Esophagus squamous epithelium (tissue), 5 donors: ENCODE measurements at places on chromosomes 3 and 15.
A peak's percentile ranks its signal among the peaks of the same experiment; 100 is the strongest.

GRCh38 chr15:82539691-82540054, 584 bp downstream of the RPS17 start:
- no peak for DNase-seq

DNA sequence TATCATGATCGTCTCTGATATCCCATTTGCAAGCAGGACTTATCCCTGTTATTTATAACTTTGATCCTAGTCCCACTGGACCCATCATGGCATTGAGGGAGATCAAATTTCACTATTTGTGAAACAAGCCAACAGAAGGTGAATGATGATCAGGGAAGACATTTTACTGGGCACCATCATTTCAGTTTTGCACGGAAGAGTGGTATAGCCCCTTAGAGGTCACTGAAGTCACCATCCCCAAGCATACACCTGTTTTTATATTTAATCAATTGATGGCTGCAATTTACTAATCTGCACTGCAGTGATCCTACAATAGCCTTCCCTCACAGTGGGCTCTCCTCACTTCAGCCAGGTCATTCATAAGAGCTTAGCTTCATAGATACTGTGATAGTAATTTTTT, 132.4 kb downstream of the FHIT start:
- no peak for DNase-seq

DNA sequence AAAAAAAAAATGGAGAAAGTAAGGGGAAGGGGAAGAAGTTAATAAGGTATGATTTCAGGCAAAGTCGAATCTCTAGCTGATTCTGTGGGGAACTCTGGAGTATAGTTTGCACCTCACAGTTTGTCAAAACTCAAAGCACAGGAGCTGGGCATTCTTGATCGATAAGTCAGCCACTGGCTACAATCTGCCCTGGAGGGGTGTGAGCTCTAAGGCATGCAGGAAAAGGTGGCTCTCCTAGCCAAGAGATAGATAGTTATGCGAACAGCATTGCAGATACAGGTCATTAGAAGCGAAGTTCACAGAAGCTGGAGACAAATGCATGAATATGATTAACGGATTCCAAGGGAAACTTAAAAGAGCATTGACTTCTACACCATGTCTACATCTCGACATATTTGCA, 952.6 kb downstream of the AGBL1 start:
- DNase-seq: no peak

- no peak for DNase-seq
These were observed 70.9 kb downstream of the CHAC1 start for GRCh38 chr15:41024131-41024530.

DNA sequence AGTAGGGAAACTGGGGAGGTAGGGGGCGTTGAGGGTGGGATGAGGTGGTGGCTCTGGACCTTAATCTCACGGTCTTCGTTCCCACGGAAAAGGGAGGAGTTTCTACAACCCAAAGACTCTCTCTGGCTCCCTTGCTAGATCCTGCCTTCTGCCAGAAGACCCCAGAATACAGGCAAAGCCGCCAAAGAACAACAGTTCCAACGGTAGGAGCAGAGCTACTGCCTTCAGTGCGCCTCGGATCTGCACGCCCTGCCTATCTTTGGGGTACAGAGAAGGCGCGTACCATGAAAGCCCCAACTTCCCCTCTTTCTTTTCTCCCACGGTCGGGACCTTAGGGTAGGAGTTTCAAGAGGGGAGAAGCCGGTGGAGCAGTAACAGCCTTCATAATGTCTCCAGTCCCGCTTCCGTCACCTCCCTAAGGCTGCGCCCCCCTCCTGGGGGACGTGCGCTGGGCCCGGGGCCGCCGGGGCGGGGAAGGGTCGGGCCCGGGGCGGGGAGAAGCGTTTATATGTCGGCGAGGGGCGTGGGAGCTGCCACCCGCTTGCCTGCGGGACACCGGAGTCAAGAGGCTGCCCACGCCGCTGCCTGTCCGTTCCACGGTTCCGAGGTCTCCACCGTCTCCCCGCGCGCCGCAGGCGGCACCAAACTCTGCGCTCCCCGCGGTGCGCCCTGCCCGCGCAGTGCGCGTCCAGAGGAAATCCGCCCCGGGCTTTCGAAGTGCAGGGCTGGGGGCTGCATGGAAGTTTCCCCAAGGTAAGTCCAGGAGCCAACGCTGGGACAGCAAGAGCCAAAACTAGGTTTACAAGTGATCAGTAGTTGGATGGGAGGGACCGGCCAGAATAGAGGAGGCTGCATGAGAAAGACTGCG, at the start of gene COL6A6:
Gene COL6A6, plus strand, starts transcription at position 533 of the 868 bp plus-strand sequence. CDS start 43,188 bp downstream, outside the sequence.
- no peak for DNase-seq

- no peak for DNase-seq
These were observed 101.1 kb downstream of the PDZRN3 start for GRCh38 chr3:73523661-73524060.

GRCh38 chr3:89252860-89253259, 145.4 kb downstream of the EPHA3 start:
- no peak for DNase-seq

GRCh38 chr3:38828681-38829080, 12.7 kb upstream of the SCN10A start:
- DNase-seq: no peak

- peak; percentile 9 for DNase-seq
These were observed 40.9 kb upstream of the SMAD3 start for GRCh38 chr15:67024314-67024997.

GRCh38 chr3:161500068-161500796, 3.6 kb downstream of the OTOL1 start:
- no peak for DNase-seq

DNA sequence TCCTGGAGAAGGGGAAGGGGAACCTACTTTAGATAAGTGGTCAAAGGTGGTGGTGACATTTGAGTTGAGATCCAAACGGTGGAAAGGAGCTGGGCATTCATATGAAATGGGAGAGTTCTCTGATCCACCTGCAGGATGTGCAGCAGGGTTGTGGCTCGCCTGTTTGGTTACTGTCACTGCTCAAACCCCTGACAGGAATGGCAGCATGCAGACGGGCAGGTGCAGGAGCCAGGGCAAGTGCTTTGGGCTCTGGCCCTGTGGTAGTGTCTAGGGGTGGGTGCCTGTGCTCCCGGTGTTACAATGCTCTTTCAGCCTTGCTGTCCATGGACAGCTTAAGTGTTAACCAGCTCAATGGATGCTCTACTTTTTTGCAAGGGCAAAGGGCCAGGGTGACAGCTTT, 18.5 kb downstream of the PAQR9 start:
- DNase-seq: no peak

DNA sequence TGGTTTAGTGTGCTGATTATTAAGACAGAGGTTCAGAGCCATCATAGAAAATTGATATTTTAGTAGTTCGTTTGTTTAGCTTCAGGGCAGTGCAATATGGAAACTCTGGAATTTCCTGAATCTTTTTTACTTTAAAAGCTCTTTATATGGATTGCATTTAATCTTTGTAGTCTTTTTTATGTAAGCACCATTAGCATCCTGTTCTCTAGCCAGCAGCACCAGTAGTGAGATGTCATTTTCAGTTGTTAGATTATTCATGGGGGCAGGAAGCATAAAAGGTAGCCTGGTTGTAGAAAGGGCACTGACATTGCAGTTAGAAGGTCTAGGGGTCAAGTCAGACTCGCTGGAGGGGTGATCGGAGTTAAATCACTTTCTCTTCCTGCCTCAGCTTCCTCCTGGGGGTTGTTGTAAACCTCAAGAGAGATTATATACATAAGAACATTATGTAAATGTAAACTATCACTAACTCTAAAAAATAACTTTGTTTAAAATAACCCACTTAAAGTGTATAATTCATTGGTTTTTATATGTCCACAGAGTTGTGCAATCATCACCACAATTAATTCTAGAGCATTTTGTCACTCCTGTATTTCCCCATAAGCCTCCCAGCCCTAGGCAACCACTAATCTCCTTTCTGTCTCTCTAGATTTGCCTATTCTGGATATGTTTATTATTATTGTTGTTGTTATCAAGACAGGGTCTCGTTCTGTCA, 31.4 kb upstream of the ITPKA start:
- no peak for DNase-seq

DNA sequence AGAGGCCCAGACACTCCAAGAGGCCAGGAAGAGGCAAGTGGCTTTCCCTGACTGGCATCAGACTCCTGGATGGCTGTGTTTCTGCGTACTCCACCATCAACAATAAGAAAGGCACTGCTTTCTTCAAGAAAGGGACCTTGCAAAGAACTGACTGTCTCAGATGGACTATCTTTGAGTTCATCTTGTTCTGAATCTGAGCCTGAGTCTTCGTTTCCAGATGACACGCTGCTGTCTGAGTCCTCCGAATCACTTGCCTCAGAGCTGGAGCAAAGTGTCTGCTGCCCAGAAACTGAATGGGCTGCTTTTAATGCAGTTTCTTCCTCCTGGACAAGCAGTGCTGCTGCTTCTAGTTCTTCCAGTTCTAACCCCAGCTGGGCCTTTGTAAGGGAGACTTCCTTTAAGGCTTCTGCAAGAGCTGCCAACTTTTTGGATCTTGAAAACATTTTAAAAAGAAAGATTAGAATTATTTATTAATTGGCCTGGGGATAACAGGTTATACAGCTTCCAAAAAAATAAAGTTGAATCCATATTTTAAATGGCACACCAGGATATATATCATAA, 97.8 kb downstream of the SHQ1 start:
- DNase-seq: no peak

DNA sequence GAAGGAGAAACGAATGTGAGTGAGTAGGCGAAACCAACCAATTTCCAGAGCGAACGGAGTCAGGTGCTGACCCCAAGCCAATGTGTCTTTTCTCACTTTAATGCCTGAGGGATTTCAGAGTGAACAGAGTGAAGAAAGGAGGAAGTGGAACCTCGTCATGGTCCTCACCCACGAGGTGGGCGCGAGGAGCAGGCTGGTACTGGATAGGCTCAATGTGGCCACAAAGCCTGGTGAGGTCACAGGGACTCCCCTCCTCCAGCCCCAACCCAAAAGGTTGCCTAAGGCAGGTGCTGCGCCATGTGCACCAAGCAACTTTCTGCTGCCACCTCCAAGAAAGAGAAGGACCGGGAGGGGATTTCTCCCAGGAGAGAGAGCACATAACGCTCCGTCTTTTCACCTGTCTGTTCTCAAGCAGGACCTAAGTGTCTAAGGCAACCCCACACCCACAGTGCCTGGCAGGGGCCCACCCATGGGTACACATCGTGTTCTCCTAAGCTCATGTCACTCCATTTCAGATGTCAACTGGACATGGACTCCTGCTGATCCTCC, 3.8 kb downstream of the NRROS start:
- DNase-seq: no peak

DNA sequence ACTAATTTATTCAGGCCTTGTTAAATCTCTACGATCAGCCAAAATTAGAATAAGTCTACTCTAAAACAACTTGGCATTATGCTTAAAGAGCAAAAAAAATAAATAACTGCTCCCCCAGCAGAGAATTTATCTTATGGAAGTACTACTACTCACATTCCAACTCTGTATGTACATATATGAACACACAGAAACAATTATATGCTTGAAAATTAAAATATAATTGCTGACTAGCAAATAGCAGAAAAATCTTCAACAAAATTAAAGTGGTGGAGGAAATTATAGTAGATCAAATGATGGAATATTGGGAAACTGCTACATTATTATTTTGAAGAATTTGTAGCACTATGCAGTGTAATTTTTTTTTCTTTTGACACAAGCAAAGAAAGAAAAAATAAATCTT, 580.9 kb downstream of the MECOM start:
- no peak for DNase-seq

- no peak for DNase-seq
These were observed 322.1 kb downstream of the WDR72 start for GRCh38 chr15:53437366-53437765.

- DNase-seq: no peak
These were observed 99.9 kb upstream of the MLF1 start for GRCh38 chr3:158470944-158471638.

GRCh38 chr15:71737761-71738160, 72.6 kb upstream of the NR2E3 start:
- no peak for DNase-seq

GRCh38 chr3:76673171-76673570, 366.7 kb upstream of the ROBO2 start:
- DNase-seq: no peak

GRCh38 chr15:69723404-69724096, 270.9 kb downstream of the RPLP1 start:
- no peak for DNase-seq

DNA sequence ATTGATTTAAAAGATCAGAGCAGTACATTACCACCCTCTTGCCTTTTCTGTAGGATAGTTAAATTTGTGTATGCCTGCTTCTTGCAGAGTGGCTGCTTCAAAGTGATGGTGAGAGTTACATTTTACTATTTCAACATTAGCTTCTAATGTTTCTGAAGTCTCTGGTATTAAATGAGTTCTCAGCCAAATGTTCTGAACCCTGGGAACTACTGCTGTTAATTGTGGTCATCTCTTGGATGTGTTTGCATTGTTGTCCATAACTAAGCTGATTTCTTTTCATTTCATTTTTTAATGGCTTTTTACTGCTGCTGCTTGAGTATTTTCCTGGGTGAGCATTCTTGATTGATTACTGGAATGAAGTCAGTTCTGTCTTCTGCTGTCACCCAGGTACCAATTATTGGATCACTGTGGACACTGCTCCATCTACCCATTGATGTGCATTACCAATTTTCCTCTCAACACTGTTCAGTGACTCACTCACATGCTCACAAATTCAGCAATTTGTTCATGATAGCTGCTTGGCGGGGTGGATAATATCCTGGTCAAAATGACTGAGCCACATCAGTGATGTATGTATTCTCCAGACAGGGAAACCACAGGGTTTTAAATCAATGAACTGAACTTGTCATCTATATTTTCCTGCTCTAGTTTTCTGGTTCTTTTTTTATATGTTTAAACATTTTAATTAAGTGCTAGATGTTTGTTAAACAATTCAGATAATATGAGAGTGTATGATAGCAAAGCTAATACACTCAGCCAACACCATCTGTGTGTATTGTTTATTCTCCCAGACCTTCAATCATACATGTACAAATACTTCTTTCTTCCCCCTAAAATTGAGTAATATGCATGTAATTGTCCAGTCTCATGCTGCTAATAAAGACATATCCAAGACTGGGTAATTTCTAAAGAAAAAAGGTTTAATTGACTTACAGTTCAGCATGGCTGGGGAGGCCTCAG, 587.6 kb downstream of the RSL24D1 start:
- no peak for DNase-seq

DNA sequence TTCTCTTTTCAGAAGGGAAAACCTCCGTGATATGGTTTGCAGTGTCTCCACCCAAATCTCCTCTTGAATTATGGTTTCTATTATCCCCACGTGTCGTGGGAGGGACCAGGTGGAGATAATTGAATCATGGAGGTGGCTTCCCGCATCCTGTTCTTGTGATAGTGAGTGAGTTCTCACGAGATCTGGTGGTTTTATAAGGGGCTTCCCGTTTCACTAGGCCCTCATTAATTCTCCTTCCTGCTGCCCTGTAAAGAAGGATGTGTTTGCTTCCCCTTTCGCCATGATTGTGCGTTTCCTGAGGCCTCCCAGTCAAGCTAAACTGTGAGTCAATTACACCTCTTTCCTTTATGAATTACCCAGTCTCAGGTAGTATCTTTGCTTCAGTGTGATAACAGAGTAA, 692.7 kb upstream of the GRM7 start:
- DNase-seq: no peak

GRCh38 chr3:104412608-104413580, 953.8 kb upstream of the ALCAM start:
- DNase-seq: no peak
